ENCODE measurements at places on chromosomes 4 and X.

DNA sequence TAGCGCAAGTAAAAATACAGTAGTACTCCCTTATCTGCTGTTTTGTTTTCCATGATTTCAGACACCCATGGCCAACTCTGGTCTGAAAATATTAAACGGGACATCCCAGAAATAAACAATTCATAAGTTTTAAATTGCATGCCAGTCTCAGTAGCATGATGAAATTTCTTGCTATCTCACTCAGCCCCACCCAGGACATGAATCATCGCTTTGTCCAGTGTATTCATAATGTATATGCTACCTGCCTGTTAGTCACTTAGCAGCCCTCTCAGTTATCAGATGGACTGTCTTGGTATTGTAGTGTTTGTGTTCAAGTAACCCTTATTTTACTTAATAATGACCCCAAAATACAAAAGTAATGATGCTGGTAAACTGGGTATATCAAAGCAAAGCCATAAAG, 158.2 kb upstream of the DDIT4L start:
- peak; percentile 7 for DNase-seq

DNA sequence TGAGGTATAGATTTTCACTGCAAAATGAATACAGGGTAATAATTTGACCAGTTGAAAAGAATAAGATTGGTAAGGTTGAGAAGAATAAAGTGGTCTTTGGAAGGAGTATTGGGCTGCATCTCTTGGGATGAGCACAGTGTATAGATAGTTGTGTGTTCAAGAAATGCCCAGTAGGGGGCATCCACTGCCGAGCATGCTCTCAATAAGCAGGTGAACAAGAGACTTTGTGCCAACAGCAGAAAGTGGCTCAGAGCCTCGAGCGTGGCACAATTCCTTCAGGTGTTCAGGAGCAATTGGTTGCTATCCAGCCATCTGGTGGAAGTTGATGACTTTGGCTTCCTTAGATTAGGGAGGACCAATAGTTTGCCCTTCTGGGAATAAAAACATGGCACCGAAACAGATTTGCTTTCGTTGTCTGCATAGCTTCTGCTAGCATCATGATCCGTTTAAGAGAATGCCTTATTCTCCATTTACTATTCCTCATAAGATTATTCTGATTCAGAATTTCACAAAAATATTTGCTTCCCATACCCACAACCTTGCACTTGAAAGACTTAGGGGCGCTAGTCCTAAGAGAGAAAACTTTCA, 258.1 kb upstream of the NEIL3 start:
- peak; percentile 2 for DNase-seq

- DNase-seq = no peak
These were observed 75.6 kb upstream of the GRXCR1 start for GRCh38 chr4:42816880-42817400.

DNA sequence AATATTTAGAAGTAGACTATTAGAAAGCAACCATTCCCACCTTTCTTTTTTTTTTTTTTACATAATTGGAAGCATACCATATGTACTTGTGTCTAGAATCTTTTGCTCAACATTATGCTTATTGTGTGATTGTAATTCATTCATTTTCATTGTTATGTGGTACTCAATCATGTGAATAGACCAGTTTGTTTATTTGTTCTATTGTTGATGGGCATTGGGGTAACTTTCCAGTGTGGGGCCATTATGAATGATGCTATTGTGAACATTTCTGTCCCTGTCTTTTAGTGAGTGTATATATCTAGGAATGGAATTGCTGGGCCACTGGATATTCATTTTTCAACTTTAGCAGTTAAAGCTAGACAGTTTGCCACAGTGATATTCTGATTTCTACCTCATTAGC, 62.5 kb upstream of the MCUB start:
- DNase-seq = no peak

Measured in pulmonary artery endothelial cell (primary cell).